ENCODE measurements at places on chromosomes 3 and 15. TPM values are rescaled to one million over a fixed set of nuclear protein-coding genes. Genes with fewer than 3 reads are reported as not detected.
A peak's percentile ranks its signal among the peaks of the same experiment; 100 is the strongest.

GRCh38 chr15:70382762-70383458 lies 285.2 kb upstream of the TLE3 start:
- DNase-seq = peak; percentile 13

GRCh38 chr15:82543160-82543559 lies 2.9 kb upstream of the RPS17 start:
- DNase-seq = no peak

DNA sequence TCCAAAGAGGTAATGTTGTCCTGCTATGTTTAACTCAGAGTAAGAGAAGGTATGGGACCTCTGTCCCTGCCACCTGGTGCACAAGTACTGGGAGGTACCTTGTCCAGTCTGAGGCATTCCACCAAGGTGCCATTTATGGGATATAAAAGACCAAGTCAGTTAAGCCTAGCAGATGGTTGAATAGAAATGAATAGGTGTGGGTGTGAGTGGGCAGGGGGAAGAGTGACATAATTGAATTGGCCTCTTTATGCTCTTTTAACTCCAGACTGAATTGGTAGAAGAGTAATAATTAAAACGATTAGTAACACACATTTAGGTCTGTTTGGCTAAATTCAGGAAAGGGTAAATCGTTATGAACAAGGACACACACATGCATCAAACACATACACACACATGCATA lies 562 bp downstream of the ADGRG7 start:
- DNase-seq = no peak

GRCh38 chr15:87712211-87712610 lies 544.3 kb downstream of the NTRK3 start:
- DNase-seq = no peak

DNA sequence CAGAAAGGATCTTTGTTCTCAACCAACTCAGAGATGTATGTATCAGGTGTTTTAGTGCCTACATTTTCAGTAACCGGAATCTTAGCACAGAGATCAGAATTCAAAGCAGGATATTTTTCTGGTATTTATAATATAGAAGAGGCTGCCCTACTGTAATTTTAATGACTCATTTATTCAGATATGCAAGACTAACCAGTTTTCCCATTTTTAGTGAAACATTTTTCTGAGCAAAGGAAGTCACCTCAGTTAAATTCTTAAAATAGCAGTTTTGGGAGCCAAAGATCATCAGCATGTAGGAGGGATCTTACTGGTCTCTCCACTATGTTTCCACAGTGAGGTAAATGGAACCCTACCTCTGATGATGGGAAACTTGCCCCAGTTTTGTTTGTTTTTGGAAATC lies 42.0 kb downstream of the SRP14 start:
- DNase-seq = no peak

DNA sequence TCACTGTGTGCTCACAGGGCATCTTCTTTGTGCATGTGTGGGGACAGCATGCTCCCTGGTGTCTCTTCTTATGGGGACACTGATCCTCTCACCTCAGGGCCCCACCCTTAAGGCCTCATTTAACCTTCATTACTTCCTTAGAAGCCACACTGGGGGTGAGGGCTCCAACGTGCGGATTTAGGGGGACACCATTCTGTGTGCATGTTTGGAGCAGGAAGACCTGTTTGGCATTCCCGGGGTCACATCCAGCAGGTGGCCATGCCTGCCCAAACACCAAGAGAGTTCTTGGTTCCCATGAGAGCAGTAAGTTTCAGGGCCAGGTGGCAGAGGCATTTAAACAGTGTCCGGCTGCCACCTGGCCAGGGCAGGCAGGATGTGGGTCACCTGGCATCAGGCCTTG lies 24.8 kb downstream of the PRR20G start:
- no peak for DNase-seq

DNA sequence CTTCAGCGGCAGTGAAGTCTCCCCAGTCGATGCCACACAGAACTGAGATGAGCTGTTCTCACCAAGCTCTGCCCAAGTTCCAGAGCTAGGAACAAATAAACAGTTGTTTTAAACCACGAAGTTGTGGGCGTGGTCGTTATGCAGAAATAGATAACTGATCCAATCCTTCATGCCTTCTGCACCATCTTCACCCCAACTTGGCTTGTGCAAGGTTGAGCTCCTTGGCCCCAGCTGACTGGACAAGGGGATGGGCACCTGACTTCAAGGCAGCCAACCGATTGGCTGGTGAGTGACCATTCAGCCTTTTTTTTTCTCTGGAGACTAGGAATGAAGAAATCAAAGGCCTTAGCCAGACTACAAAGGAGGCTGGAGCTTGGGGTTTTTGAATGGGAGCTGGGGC lies 23.9 kb downstream of the LINGO1 start:
- no peak for DNase-seq

ZNF502 gene
- total RNA-seq = 2.1 TPM

TRPM1 gene
- total RNA-seq = not detected

XCR1 gene
- total RNA-seq = not detected

DAZL gene
- total RNA-seq = not detected

RNU5B-1 gene
- total RNA-seq = not detected

TM4SF18 gene
- 5.1 TPM for total RNA-seq

MAP2K5 gene
- total RNA-seq = 3.8 TPM
